ENCODE measurements at places on chromosomes 1 and 21.

DNA sequence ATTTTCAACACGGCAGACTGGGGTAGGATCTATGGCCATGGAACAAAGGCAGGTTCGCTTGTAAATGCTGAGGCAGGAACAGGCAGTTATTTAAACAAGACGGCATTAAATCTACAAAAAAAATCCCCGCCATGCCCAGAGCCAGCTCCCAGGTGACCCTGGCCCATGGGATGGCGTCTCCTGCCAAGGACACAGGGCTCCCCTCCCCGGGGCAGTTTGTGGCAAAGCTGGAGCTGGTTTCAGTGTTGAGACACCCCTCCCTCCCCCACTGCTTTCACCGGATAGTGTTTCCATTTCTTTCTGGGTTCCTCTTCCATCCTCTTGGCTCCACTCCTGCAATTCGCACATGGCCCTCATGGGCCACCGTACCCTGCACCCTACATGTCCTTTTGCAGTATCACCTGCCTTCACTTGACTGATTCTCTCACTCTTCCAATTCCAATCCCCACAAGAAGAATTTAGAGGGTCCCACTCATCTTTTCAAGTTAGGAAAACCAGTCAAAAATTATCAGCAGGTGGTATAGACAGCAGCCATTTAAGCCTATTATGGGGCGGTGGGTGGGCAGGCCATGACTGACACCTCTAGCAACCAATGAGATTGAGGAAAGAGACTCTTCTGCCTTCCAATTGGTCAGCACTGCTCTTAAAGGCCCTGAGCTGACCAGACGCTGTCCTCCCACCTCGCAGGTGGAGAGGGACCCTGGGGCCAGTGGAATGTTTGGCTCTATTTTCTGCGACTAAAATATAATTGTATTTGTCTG is 52.0 kb downstream of the OLIG1 start:
- peak; percentile 34 for DNase-seq

DNA sequence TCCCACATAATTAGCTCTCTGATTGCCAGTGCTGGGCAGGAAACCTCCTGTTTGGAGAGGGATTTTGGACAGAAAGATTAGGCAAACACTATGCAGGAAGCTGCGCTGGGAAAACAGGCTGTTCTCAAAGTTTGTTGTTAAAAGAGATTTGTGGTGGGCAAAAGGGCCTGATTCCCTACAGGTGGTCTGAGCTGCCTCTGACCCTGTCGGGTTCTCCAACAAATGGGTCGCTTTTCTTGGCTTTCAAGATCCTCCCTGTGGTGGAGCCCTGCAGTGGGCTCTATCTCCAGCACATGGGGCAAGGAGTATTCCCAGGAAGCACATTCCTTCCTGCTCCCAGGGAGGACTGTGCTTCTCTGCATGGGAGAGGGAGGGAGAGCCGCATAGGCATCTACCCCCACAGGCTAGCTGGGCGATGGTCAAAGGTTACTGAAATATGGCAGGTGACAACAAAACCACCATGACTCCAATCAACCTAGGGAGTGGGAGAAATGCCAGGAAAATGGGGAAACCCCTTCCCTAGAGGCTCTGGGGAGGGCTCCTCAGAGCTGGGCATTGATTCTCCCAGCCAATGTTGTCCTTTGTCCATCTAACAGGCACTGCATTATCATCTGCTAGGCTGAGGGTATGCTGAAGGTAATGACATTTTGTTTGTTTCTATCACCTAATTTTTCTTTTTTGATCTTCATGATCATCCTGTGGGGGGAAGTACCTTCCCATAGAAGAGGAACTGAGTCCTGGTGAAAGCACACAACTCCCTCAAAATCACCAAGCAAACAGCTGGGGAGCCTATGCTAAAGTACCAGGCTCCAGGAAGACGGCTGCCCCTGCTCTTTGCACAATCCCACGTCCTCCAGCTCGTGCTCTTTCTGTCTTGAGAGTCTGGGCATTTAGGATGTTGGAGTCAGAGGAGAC is 85.3 kb downstream of the PLXNA2 start:
- no peak for DNase-seq

DNA sequence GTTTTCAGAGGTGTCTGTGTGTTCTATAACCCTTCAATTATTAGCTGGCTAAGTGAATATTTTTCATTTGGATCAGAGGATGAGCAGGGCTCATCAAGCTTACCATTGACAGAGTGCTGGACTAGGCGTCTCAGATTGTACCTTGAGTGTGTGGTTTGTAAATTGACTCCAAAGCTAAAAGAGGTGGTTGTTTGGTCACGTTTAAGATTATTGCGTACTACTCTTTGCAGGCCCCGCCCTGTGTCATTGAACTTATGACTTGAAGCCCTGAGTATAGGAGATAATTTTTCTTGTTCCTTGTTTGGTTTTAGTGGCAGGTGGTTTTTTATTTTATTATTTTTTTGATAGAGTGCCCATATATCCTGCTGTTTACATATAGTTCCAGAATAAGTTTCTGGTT is 17.7 kb downstream of the MRPS6 start:
- DNase-seq: no peak

DNA sequence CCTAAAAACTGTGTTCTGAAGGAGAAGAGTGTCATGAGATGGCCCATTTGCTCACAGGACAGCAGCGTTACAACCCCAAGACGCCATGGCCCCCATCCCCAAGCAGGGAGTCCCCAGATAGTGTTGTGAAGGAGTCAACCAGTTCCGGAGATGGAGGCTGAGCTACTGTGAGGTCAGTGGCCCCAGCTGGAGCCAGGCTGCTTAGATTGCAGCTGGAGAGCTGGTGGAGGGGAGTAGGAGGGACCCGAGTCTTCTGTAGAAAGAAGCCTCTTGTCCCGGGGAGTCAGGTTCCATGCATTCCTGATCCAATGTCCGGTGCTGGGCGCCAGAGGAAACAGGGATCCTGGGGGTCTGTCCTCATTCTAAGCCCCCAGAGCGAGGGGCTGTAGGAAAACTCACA is 93.5 kb upstream of the SIM2 start:
- no peak for DNase-seq

GRCh38 chr1:182952677-182953444 is at the start of gene SHCBP1L:
SHCBP1L (minus strand) TSS chr1:182953166; CDS start chr1:182953133, 33 bp downstream.
- DNase-seq: no peak

GRCh38 chr21:34882719-34883131 is 166.4 kb downstream of the RUNX1 start:
- DNase-seq: no peak

GRCh38 chr1:33375316-33375715 is 54.4 kb upstream of the A3GALT2 start:
- no peak for DNase-seq

- DNase-seq: no peak
These were observed 114.2 kb downstream of the FCRL5 start for GRCh38 chr1:157438146-157438545.

GRCh38 chr1:66368261-66368660 is 165.7 kb upstream of the SGIP1 start:
- DNase-seq: no peak

DNA sequence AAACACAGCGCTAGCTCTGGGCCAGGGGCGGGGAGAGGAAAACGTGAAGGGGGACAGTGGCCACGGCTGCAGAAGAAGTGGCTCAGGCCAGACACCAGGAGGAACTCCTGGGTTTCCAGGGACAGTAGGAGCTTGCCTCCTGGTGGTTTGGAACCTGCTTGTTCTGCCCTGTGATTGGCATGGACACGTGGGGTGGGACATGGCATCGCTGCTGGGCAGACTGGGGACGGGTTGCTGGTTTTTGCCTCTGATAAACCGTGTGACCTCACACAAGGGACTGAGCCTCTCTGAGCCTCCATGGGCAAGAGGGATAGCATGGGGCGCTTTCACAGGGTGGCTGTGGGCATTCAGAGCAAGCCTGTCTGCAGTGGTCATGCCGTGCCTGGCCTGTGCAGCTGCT is 7.5 kb upstream of the PLCH2 start:
- DNase-seq: no peak

GRCh38 chr1:229608590-229608989 is 17.3 kb downstream of the TAF5L start:
- DNase-seq: no peak

- no peak for DNase-seq
These were observed 4.9 kb upstream of the CAPN2 start for GRCh38 chr1:223707256-223708000.

DNA sequence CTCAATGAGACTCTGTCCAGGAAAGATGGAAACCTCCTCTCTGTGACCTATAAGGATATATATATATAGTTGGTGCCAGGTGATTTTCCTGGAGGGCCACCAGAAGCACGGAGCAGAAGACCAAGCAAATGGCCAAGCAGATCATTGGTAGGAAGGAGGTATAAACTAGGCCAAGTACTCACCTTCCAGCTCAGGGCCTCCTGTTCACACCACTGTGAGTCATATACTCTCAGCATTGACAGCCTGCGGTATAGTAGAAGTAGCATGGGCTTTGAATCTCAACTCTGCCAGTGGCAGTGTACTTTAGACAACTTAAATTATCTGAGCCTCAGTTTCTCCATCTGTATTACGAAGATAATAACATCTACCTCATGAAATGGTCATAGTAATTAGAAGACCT is 15.4 kb downstream of the IL12RB2 start:
- DNase-seq: peak; percentile 46

DNA sequence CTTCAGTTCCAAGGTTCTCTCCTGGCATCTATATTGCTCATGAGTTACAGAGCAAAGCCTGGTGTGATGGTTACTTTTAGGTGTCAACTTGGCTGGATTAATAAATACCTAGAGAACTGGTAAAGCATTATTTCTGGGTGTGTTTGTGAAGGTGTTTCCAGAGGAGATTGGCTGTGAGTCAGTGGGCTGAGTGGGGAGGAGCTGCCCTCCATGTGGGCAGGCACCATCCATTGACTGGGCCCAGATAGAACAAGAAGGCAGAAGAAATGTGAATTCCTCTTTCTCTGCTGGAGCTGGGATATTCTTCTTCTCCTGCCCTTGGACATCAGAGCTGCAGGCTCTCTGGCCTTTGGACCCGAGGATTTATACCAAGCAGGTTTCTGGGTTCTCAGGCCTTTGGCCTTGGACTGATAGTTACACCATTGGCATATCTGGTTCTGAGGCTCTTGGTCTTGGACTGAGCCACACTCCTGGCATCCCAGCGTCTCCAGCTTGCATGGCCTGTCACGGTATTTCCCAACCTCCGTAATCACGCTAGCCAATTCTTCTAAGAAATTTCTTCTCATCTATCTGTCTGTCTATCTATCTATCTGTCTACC is 44.5 kb downstream of the B3GALT5 start:
- no peak for DNase-seq

GRCh38 chr1:48616710-48617109 is 144.7 kb upstream of the SPATA6 start:
- no peak for DNase-seq

- DNase-seq: no peak
These were observed 330.6 kb downstream of the DSCAM start for GRCh38 chr21:40516335-40516734.

DNA sequence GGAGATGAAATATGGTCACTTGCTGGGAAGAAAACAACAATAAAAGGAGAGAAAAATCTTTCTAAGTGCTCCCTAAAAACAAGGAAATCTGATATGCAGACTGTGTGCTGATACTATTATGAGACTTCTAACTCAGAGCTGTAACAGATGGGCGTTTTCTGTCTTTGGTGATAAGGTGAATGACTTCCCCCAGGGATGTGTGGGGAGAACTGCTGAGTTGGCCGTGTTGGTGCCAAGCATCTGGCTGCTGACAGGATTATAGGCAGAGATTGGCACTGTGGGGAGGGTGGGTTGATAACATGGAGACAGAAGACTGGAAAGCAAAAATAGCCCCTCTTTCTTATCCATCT is 438.5 kb upstream of the PLXNA2 start:
- no peak for DNase-seq

GRCh38 chr1:995665-996633 is 3.9 kb downstream of the HES4 start:
- DNase-seq: no peak

- DNase-seq: no peak
These were observed 97.5 kb downstream of the SPATA46 start for GRCh38 chr1:162279136-162279498.

- DNase-seq: no peak
These were observed 109.4 kb downstream of the TLR5 start for GRCh38 chr1:223033658-223034057.

DNA sequence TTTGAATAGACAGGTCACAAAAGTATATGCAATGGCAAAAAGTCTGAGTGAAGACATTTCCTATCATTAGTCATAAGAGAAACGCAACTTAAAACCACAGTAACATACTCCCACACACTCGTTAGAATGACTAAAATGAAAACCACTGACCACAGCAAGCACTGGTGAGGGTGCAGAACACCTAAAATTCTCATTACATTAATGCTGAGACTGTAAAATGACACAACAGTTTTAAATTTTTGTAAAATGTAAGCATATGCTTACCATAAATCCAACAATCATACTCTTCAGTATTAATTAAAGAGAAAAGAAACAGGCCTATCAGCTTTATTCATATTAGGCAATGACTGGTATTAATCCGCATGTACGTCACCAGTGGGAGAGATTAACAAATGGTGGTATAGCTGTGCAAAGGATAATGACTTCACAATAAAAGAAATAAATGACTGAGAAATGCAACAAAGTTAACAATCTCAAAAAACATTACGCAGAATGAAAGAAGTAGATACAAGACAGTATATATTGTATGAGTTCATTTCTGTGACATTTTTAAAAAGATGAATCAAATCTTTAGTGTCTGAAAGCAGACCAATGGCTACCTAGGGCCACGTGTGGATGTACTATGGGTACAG is 253.5 kb downstream of the AKT3 start:
- DNase-seq: peak; percentile 88

GRCh38 chr1:184567637-184568036 is 180.8 kb downstream of the C1orf21 start:
- no peak for DNase-seq

- no peak for DNase-seq
These were observed 17.6 kb downstream of the CLCN6 start for GRCh38 chr1:11823366-11824137.

- DNase-seq: no peak
These were observed 193.0 kb downstream of the GPR52 start for GRCh38 chr1:174640783-174641182.

- no peak for DNase-seq
These were observed 49.7 kb upstream of the NEK7 start for GRCh38 chr1:198107091-198107501.

- no peak for DNase-seq
These were observed 235.2 kb downstream of the TRABD2B start for GRCh38 chr1:47761974-47762373.

DNA sequence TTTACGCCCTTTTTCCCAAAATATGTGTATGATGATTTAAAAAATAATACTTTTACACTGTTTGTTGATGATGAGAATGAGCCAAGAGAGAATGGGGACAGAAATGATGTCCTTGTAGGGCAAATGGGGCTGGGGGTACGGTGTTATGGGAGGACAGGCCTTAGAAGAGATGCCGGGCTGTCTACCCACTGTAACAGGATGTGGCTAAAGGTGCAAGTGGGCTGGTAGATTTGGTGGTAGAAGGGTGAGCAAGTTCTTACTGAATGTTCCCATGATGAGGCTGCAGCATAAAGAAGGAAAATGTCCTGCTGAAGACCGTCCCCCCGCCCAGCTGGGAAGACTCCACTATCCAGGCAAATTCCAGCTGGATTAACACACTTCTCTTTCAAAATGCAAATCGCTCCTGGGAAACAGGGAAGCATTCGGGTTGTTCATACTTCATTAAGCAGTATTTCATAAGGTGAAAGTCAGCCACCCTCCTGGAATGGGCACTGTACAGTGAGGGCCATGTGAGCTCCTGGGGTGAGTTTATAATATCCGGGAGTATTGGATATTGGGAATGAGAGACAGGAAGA is 14.0 kb downstream of the GPA33 start:
- DNase-seq: peak; percentile 12

GRCh38 chr21:36282568-36283230 is 37.3 kb upstream of the MORC3 start:
- DNase-seq: no peak

GRCh38 chr1:245605480-245606156 is 450.8 kb downstream of the KIF26B start:
- no peak for DNase-seq
